ENCODE measurements at places on chromosomes 4 and X. TPM values are rescaled to one million over a fixed set of nuclear protein-coding genes. Genes with fewer than 3 reads are reported as not detected.

- DNase-seq: no peak
Measured at GRCh38 chr4:181890911-181891310, 352.3 kb upstream of the TENM3 start.

DNA sequence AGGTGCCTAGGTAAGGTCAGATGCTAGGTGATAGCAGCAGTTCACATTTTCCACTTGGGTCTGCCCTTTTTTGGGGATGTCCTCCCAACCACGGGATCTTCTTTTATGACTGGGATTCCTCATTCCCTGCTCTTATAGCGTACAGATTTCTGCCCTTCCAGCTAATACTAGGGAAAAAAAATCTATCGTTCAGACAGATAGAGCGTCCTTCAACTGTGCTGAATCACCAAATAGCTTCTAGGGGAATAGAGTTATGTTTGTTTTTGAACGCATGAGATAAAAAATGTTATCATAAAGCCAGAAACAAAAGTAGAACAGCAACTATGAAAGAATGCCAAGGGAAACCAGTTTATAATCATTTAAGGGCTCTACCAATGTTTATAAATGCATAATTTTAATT, 13.0 kb downstream of the RAP2C start:
- DNase-seq: no peak

DNA sequence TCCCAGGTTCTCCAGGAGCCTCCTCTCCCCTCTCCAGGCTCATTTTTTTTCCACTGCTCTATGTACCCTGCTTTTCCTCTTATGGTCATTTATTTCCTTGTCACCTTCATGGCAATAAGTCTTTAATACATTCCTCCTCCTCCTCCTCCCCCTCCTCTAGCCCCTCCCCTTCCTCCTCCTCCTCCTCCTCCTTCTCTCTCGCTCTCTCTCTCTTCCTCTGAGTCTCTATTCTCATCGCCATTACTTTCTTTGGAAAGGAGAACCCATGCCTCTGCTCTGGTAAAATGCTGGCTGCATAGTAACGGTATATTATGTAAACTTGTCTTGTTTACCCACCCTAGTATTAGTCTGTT, 35.7 kb downstream of the ARHGAP24 start:
- DNase-seq: no peak

DNA sequence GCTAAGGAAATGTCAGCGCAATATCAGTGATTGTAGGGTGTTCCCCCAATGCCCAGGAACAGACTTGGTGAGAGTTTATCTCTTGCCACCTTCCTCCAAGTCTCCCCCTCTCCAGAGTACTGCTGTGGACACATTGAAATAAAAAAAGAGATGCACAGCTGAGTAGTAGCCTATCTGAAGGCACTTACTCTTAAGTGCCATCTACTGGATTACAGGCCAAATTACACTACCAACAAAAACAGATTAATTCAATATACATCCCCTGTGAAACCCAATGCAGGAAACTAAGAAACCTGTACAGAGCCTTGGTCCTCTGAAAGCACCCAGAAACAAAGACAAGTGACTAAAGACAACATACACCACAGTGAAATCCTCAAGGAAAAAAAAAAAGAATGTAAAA, 460.3 kb downstream of the ZIC3 start:
- DNase-seq: no peak

The FAM9C gene
- 0.12 TPM for polyA plus RNA-seq

The RIPPLY1 gene
- 0.81 TPM for polyA plus RNA-seq

Measured in large intestine (tissue), 12 donors.